ENCODE measurements at places on chromosomes 5 and 9.

DNA sequence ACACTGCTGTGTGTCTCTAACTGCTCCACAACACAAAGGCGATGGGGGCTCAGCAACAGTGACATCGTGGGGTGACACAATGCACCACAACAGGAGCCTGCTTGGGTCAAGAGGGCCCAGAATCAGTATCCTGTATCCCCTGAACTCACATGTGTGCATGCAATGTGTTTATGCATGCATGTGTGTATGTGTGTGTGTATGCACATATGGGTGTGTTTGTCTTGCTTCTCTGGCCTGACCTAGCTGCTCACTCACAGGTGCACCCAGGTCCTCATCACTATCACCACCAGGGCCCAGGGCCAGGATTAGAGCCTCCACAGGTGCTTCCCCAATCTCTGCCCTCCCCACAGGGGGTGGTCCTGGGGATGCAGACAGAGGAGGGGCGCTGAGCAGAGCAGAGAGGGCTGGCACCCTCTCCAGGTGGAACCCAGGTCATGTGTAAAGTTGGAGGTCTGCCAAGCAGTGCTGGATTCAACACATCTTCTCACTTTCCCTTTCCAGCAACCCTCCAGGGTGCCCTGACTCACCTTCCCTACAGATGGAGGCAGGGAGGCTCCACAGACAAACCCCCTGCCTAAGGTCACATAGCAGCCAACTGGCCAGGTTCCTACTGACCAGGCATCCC lies 18.1 kb upstream of the ZNF484 start:
- no peak for DNase-seq

GRCh38 chr5:107531308-107531707 lies 139.4 kb downstream of the EFNA5 start:
- DNase-seq, result no peak

DNA sequence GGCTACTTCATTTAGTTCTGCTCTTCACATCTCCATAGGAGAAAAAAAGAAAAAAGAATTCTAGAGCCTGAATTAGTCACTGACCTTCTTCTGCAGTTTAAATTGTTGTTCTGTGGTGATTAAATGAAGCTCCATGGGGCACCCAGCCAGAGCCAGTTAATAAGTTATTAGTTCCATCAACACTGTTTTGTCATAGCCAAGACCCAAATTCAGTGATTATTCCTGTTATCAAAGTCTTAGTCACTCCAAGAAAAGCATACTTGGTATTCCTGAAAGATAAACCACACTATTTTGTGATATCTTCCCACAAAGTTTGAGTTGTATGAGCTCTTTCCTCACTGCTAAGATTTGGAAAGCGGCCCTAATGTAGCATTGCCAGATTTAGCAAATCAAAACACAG lies 134.8 kb upstream of the RGMB start:
- no peak for DNase-seq

DNA sequence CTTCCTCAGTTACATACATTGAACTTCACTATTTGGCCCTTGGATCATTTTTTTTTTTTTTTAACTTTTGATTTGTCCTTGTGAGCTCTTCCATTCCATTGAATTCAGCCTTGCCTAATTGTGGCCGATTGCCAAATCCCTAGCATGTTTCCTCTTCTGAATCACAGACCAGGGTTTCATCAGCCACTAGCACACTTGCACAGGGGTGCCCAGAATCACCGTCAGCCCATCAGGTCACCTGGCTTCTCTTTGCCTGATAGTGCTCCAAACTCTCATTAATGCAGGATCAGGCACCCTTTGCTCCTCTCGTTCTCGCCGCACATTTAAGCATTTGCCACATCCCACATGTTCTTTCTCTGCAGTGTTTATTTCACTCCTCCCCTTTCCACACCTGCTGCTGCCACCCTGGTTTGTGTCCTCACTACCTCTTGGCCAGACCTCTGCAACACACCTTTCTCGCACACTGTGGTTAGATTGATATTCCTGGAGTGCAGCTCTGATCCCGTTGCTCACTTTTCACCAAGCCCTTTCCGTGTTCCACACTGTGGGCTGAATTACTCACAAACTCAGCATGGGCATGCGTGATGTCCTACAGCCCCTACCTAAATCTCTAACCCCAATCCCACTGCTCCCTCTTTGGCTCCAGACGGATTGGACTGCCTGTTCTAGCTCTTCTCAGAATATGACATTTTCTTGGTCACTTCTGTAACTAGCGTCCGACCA lies 9.8 kb downstream of the PIK3R1 start:
- no peak for DNase-seq

DNA sequence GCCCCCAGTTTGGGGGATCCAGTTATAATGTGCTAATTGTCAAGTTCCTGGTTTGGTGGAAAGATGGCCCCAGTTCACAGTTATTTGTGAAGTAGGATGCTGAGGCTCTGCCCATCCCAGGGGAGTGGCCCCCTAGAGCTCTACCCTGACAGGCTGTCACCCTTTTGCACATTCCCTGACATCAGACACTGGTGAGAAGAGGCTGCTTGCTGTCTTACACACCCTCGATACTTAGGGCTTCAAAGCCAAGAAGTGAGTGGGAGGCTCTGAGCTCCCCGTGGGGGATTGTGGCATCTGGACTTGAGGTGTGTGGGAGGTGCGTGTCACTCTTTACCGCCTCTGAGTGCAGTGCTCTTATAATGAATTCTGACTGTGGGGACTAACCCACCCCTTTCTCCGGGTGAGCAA lies 168.5 kb downstream of the DOCK2 start:
- no peak for DNase-seq

GRCh38 chr9:96136992-96137670 lies 164.8 kb downstream of the HSD17B3 start:
- DNase-seq, result no peak

DNA sequence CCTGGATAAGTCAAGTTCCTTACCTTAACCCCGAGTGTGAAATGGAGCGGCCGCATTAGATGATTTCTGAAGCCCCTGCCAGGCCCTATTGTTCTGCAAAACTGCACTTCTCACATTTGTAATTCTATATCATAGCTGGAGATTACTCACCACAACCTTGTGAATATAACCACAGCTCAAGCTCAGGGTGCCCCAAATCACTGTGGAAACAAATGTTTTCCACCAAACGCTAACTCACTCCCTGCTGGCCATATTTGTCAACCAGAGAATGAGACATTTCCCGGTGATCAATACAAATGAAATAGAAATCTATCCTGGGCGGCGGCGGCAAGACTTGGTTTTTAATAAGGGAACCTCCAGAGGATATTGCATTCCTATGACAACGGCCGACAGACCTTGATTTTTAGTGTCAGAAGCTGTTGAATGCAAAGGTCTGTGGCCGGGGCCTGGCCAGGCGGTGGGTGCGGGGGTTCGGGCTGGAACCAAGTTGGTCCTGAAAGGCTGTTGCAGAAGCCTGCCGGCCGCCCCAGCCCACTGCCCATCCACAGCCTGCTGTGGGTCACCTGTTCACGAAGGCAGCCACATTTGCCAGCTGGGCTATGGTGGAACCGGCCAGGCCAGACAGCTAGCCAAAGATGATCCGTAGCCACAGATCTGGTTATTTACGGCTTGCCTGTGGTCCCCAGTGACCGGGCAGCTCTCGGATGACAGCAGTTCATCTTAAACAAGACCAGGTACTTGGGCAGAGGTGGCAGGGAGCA lies 93.9 kb upstream of the LMX1B start:
- DNase-seq, result no peak

- DNase-seq, result no peak
Observed at GRCh38 chr9:4774209-4774608, 18.5 kb upstream of the RCL1 start.

DNA sequence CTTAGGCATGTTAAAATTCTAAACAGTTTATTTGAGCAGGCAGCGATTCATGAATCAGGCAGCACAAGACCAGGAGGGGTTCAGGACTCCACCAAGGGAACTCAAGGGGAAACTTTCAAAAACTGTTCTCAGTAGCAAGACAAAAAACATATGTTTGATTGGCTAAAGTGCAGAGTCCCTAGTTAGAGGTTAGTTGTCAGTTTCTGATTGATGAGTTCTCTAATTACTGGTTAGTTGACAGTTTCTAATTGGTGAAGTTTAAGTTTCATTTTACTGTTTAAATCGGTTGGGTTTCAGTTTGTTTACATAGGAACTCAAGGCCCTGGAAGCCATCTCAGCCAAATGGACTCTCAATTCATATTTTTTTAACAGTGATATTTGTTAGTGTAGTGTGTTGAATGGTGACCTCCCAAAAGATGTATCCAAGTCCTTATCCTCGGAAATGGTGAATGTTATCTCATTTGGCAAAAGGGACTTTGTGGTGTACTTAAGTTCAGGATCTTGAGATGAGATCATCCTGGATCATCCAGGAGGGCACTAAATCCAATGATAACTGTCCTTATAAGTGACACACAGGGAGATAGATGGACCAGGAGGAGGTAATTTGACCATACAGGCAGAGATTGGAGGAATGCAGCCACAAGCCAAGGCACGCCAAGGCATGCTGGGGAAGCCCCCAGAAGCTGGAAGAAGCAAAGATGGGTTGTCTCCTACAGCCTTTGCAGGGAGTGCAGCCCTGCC lies 219.2 kb upstream of the RAI14 start:
- no peak for DNase-seq

- no peak for DNase-seq
Observed at GRCh38 chr5:135878156-135878620, 17.5 kb downstream of the IL9 start.

GRCh38 chr5:141223112-141223783 lies at the start of gene PCDHB14:
PCDHB14 (plus strand) TSS chr5:141223343; CDS start chr5:141223506, 163 bp downstream.
- no peak for DNase-seq

- no peak for DNase-seq
Observed at GRCh38 chr9:136441681-136442245, 2.1 kb upstream of the INPP5E start.

- DNase-seq, result no peak
Observed at GRCh38 chr5:66963559-66963971, 233.0 kb downstream of the CD180 start.

- no peak for DNase-seq
Observed at GRCh38 chr5:156386976-156387375, 60.0 kb downstream of the SGCD start.

- DNase-seq, result no peak
Observed at GRCh38 chr5:156974328-156974727, 11.3 kb upstream of the TIMD4 start.

- DNase-seq, result no peak
Observed at GRCh38 chr5:181185560-181185959, 19.4 kb downstream of the TRIM7 start.
